ENCODE measurements at places on chromosomes 3 and 15.

DNA sequence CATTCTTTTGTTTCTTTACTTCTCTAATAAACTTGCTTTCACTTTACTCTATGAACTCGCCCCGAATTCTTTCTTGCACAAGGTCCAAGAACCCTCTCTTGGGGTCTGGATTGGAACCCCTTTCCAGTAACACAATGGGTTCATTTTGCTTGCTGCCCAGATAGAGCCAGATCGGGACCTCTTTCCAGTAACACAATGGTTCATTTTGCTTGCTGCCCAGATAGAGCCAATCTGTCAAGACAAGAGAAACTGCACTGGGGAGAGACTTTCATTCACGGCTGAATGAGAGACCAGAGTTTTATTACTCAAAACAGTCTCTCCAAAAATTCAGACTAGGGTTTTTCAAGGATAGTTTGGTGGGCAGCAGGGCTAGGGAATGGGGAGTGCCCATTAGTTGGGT lies 25.4 kb downstream of the METTL6 start:
- no peak for DNase-seq

GRCh38 chr15:84982301-84982920 lies 755 bp downstream of the PDE8A start:
- DNase-seq = peak; percentile 13

GRCh38 chr15:85792912-85793590 lies 1.7 kb downstream of the KLHL25 start:
- DNase-seq = no peak

- DNase-seq = no peak
Measured at GRCh38 chr15:67832031-67832551, 6.8 kb downstream of the SKOR1 start.

- DNase-seq = no peak
Measured at GRCh38 chr3:148366743-148367410, 330.8 kb upstream of the AGTR1 start.

DNA sequence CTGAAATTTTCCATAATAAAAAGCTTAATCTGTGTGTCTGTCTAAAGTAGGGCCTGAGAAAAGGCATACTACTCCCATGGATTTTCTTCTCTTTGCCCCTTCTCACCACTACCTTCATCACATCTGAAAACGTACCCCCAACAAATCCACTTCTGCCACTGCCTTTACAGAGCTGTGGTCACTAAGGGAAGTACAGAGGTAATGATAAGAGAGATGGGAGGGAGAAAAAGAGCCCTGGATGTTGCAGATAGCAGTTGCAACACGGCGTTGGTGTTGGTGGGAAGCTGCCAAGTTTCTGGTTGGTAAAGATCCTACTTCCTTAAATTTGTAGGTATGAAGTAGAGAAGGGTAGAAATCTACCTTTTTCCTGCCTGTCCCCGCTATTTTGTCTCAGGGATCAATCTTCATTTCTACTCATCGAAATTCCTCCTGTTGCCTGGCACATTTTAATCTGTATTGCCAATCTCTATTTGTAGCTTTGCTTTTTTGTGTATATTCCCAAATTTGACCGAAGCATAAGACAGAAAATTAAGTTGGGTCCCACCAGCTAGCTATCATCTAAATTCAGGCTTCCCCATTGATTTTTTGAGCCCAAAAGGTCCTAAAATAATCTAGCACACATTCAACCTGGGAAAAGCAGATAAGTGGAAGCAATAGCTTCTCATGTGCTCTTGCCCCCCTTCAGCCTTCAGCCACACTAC lies 102.9 kb downstream of the TFDP2 start:
- no peak for DNase-seq

DNA sequence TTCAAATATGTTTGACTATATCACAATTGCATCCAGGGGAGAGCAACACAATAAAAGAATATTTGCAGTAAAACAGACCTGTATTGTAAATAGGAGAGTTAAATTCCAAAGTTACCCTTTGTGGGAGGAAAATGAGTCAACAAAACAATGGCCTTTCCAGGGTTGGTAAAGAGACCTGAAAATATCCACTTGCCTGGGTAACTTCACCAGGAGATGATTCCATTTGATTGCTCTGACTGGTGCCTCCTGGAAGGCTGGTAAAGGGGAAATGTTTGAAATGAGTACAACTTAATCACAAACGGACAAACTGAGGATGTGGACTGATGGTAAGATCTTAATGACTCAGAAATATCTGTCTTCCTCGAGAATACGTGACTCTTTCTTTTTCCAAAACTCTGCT lies 43.6 kb upstream of the SRGAP3 start:
- DNase-seq = no peak

DNA sequence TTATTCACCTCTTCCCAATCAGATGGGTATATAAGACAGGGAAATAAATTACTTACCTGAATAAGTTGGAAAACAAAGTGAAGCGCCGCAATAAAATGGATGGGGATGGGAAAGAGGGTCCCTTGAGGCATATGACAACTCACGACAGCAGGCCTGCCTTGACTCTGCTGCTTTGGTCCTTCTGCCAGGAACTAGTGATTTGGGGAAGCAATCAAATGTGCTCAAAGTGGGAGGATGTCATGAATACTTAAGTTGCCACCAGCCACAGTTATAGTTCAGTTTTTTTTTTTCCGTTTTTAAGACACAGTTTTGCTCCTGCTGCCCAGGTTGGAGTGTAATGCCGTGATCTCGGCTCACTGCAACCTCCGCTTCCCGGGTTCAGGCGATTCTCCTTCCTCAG lies 4.6 kb downstream of the PARL start:
- DNase-seq = no peak

- no peak for DNase-seq
Measured at GRCh38 chr15:39997031-39997430, 42.0 kb downstream of the SRP14 start.

DNA sequence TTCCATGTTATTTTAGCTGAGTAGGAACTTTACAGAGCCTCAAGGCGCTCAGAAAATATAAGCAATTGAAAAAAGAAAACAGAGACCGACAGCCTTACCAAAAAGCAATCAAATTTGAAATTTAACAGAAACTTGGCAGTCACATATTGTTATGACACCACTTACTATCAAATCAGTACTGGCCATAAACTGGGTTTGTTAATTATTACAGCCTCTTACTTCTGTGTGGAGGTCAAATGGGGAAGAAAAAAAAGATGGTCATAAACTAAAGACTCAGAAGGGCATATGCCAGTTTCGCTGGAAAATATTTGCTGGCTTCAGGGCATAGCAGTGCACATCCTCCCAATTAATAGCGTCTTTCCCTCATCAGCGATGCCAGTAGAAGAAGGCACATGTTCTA lies 45.5 kb upstream of the SUCLG2 start:
- DNase-seq = no peak

DNA sequence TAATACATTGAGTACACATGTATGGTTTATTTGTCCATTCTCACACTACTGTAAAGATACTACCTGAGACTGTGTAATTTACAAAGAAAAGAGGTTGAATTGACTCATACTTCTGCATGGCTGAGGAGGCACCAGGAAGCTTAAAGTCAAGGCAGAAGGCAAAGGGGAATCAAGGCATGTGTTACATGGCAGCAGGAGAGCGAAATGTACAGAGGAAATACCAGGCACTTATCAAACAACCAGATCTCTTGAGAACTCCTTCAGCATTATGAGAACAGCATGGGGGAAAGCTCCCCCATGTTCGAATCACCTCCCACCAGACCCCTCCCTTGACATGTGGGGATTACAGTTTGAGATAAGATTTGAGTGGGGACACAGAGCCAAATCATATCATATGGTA lies 666.3 kb downstream of the ZBBX start:
- no peak for DNase-seq

DNA sequence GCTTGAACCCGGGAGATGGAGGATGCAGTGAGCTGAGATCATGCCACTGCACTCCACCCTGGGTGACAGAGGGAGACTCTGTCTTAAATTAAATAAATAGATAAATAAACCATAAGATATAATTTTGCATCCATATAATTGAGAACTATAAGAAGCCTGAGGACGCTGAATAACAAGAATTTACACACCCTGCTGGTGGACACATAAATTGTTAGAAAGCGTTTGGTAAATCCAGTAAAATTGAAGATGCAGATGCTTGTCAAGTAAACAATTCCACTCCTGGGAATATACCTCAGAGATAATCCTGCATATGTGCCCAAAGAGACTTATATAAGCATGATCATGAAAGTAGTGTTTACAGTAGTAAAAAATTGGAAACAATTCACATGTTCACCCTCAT lies 41.7 kb downstream of the TTC23 start:
- no peak for DNase-seq

- DNase-seq = no peak
Measured at GRCh38 chr3:14791343-14791945, 27.3 kb upstream of the FGD5 start.
